ENCODE measurements at places on chromosomes 3 and 15.

DNA sequence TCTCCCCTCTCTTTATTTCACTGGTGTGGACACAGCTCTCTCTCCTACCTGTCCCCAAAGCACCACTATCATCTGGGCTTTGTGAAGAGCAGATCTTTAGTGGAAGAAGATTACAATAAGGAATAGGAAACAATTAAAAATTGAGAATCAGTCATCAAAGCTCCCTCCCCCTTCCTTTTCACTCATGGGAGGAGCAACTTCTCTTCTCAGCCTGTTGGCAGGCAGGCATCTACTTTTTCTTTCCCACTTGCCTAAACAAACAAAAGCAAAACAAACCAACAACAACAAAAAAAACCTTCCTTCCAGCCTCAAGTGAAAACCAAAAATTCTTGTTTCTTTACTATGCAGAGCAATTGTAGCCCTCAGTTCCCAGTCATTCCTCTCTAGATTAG lies 125.5 kb upstream of the BHLHE40 start:
- no peak for DNase-seq

DNA sequence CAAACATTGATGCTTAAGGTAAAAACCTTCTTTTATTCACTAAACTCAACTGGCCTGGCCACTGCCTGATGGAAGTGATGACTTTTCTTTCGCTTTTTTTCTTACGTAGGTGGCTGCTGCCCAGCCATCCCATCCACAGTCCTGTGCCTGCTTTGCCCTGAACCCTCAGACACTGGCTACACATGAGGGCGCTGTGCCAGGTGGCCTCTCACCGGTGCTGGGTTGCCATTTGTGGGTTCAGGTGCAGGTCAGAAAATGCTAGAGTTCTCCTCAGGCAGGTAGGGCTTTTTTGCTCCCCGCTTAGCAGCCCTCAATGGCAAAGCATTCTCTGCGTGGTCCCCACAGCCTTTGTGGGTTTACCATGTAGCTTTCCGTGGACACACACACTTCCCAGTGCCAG lies 88.3 kb upstream of the PRR23E start:
- no peak for DNase-seq

DNA sequence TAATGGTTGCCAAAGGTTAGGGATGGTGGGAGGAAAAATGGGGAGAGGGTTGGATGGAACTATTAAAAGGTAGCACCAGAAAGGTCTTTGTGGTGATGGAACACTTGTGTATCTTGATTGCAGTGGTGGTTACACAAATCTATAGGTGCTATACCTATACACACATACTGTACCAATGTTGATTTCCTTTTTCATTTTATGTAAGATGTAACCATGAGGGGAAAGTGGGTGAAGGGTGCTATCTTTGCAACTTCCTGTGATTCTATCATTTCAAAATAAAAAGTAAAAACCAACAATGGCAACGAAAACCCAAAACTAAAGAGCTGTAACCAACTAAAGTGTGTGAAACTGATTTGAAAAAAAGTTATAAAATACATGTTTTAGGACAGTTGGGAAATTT lies 761 bp upstream of the ZNF35 start:
- no peak for DNase-seq

DNA sequence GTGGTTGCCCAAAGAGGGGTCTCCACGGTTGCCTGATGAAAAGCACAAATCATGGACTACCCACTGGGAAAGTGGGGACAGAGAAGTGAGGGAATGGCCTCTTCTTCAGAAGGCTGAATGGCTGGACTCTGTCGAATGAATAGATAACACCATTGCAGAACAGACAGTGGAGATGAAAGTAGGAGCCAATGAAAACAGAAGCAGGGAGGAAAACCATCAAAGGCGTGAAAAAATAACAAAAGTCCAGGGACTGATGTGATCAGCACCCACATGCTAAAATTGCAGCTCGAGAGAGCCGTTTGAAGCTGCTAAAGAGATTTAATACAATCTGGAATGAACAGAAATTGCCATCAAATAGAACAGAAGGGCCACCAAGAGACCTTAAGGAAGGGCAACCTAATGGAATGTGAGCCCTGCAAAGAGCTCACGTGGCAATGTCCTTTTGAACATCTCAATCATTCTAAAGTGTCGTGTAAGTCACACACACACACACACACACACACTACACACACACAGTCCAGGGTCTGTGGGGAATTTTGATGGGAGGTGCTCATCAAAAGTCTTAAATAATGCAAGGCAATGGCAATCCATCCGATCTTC lies 130.9 kb upstream of the ICE2 start:
- no peak for DNase-seq

- DNase-seq = no peak
Measured at GRCh38 chr3:124451630-124452317, 278.5 kb upstream of the UMPS start.

DNA sequence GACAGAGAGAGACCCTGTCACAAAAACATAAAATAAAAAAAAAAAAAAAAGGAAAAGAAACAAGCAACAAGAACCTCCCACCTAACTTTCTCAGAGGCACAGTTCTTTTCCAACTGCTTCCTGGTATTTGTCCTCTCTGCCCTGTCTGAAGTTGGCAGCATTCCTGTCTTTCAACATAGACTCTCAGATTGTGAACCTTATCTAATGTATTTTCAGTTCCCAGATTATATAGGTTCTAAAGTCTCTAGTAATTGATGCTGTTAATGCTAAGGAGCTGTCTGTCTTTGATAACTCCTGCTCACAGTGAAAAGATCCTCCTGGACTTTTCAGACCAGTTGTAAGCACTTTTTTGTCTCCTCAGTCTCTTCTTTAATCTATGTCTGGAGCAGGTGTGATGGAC lies 199.5 kb upstream of the P2RY1 start:
- DNase-seq = no peak

GRCh38 chr3:112293368-112294321 lies at the start of gene SLC9C1:
Gene SLC9C1, minus strand, starts transcription at chr3:112294216. Its CDS starts 7,425 bp downstream, at chr3:112286791.
- peak; percentile 67 for DNase-seq

- no peak for DNase-seq
Measured at GRCh38 chr3:53763353-53763752, 82.9 kb downstream of the CHDH start.

DNA sequence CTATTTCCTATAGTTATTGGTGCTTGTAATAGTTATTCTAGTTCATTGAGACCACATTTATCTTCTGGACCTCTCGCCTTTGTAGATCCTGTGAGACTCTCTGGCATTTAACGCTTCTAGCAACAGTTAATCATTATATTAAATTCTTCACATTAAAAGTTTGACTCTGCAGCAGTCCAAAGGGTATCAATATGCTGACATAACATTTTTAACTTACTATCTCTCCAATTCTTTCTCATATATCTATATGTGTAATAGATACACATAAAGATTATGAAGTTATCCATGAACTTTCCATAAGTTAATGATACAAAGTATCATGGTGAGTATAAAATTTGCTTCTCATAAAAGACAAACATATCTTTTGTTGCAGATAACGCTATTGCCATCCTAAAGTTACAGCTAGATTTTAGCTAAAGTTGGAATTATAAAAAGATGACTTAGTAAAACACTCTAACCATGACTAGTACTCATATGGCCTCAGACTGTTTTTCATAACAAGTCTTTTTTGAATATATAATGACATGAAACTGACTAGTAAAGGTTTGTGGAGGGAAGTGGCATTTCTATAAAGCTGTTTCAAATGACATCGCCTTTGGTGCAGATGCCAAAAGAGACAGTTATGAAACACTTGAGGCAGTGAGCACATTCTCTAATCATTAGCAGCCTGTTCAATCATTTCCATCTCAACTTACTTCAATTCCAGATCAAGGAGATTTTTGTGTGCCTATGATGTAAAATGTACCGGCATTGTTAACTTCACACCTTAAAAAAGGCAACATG lies 379.3 kb upstream of the CBLB start:
- DNase-seq = no peak

DNA sequence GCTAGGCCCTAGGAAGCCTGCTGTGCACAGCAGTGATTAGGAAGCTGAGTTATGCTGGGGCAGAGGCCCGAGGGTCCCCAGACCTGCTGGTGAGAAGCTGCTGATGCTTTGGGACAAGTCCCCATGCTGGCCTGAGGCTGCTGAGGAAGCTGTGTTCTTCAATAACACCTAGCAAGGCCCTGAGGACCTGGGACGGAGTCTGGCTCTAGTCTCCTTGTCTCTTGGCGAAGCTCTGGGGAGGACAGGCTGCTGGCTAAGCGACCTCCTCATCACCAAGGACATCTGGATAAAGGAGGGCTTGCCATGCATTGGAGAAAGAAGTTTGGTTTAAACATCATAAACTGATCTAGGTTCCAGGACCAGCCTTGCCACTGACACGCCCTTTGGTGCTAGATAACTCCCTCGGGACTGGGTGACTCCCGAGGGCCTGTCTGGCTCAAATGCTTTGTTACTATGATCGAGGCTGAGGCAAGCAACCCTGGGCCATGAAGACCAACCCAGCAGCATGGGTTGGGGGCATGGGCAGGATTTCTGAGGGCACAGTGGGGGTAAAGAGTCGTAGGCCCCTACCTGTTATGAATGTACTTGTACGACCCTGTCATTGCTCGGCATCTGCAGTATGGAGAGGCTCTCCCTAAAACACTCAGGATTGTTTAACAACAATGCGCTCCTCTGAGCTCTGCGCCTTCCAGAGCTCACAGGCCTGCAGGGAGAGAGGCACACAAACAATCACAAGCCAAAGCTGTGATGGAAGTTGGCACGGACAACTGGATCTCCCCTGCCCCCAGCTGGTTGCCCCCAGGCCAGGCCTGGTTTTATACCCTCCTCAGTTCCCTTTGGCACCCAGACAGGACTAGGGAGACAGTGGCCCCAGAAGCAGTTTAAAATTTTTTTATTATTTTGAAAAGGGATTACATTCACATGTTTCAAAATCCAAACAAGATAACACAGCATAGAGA lies 64.4 kb downstream of the LINGO1 start:
- no peak for DNase-seq

- DNase-seq = no peak
Measured at GRCh38 chr3:66671291-66671690, 170.5 kb upstream of the LRIG1 start.

DNA sequence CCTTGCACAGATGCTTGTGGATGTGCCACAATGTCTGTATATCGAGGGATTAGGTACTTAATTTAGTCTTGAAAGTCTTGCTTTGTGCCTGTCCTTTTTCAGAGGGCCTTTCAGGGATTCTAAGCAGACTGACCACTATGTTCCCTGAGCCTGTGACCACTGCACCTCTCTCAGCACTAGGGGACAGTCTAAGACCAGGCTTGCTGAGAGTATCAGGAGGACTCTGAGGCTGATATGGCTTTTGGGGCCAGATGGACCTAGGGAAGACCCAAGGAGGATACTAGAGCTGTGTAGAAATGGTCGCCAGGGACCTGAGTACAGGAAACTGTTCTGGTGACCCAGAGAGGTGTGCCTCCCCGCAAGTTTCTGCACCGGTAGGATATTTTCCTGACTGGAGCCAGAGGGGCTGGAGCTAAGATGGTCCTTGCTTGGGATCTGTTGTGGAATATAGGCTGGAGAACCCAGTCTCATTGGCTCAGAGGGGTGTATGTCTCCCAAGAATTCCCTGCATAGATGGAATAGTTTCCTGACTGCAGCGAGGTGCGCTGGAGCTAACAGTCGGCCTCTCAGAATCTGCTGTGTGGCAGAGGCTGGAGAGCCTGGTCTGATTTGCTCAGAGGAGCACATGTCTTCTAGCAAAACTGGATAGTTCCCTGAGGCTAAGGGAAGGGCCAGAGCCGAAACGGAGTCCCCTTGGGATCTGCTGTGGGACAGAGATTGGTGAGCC lies 213.2 kb upstream of the DCBLD2 start:
- no peak for DNase-seq

- no peak for DNase-seq
Measured at GRCh38 chr3:37969596-37970100, 20.9 kb upstream of the VILL start.

DNA sequence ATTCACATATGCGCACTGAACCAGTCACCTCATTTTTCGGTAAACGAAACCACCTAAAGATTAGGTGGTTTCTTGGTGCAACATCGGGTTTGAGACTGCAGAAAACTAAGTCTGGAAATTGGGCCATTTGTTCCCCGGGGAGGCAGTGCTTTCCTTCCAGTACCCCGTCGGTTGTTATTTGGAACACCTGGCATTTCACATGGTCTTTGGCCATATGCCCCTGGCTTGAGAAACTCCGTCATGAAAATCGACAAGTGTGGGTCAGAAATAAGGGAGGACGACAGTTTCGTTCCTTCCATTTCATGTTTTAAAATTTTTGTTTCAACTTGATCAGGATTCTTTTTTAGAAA lies 544 bp upstream of the GATM start:
- DNase-seq = no peak

DNA sequence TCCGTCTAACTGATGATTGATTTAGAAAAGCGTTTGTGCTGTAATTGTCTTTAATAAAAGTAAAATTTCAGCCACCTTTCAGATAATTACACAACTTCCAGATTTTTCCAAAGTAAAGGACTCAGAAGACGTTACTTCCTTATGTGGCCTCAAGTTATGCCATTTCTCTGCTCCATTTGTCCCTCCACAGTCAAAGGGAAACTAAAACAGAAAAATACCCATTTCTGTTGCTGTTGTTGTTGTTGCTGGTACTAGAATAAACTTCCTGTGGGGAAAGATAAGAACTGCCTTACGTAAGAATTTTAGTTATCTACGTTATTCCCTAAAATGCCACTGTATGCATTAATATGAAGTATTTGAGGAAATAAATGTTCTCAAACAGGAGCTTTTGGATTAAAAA lies 153.9 kb downstream of the P3H2 start:
- DNase-seq = no peak
